Stimulated activated CD4-positive, alpha-beta T cell treated with anti-CD3 and anti-CD28 coated beads, Interleukin-1b, Interleukin-23, amount 100 ng/mL, for 1 hour (primary cell): ENCODE measurements at places on chromosomes 1 and 21.

GRCh38 chr1:233230011-233230410 is 65.5 kb downstream of the PCNX2 start:
- no peak for DNase-seq

- no peak for DNase-seq
These were observed 121.8 kb upstream of the ERRFI1 start for GRCh38 chr1:8147956-8148355.

DNA sequence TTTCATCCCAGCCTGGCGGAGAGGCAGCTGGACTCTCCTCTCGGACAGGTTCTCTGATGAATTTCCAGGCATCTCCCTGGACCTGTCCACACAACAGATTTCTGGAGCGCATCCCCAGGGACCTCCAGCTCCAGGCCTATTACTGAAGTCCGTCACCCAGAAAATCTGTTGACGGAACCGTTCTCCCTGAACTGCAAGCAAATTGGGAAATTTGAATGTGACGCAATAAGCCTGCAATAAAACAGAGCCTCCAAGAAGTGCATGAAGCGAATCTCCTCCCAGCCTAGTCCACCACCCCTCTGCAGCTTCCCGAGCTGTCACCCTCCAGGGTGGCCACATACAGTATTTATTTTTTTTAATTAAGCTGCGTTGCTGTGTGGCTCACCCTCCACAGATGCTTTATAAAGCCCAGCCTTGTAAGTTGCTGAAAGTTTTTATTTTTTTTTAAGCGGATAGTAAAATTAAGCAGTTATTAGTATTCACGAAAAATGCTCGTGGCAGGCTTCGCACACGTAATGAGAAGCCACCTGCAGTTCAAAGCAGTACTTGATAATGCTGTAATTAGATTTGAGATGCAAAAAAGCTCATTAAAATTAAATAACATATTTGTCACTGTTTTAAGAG is 173.3 kb downstream of the CAMTA1 start:
- DNase-seq, result no peak

DNA sequence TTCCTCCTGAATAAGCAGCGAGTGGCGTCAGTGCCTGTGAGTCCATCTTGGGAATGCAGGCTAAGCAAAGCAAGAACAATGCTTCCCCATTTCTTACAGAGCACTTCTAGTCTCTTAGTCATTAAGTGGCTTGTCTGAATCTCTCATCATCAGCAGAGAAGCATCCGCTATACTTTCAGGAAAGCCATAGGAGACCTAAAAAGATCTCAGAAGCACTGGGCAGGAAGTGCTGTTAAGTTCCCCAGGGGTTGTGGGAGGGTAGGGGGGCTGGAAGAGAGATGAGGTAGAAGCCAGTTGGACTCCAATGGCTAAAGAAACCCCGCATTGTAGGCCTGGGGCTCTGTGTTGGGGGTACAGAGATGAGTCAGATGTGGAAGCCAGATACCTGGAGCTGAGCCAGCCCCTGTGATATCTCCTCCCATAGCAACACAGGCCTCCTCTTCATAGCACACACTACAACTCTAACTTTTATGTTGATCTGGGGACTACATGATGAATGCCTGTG is 44.9 kb downstream of the SYT6 start:
- DNase-seq, result no peak

GRCh38 chr21:29887313-29888009 is 52.3 kb downstream of the GRIK1 start:
- no peak for DNase-seq
